ENCODE measurements at places on chromosomes 11 and 22.

- peak; percentile 53 for DNase-seq
These were observed 42.1 kb upstream of the ISX start for GRCh38 chr22:35023692-35024363.

DNA sequence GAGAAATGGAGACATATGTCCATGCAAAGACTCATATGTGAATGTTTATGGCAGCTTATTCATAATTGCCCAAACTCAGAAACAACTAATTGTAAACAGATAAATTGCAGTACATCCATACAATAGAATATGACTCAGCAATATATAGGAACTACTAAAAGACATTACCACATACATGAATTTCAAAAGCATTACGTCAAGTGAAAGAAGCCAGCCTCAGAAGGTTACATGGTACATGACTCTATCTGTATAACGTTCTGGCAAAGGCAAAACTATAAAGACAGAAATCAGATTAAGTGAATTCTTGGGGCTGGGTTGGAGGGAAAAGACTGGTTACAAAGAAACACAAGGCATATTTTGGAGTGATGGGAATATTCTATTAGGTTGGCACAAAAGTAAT is 7.2 kb downstream of the KCTD21 start:
- DNase-seq, result no peak

DNA sequence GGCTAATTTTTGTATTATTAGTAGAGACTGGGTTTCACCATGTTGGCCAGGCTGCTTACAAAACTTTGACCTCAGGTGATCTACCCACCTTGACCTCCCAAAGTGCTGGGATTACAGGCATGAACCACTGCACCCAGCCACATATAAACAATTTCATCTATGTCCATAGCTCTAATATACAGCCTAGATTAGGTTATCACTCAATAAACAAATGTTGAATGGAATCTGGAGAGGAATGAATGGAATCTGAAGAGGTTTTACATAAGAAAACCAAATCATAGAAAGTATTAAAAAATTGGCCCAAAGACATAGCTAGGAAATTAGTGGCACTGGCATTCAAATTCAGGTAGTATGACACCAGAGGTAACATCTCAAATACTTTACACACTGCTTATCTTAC is 1401.4 kb upstream of the TENM4 start:
- no peak for DNase-seq

DNA sequence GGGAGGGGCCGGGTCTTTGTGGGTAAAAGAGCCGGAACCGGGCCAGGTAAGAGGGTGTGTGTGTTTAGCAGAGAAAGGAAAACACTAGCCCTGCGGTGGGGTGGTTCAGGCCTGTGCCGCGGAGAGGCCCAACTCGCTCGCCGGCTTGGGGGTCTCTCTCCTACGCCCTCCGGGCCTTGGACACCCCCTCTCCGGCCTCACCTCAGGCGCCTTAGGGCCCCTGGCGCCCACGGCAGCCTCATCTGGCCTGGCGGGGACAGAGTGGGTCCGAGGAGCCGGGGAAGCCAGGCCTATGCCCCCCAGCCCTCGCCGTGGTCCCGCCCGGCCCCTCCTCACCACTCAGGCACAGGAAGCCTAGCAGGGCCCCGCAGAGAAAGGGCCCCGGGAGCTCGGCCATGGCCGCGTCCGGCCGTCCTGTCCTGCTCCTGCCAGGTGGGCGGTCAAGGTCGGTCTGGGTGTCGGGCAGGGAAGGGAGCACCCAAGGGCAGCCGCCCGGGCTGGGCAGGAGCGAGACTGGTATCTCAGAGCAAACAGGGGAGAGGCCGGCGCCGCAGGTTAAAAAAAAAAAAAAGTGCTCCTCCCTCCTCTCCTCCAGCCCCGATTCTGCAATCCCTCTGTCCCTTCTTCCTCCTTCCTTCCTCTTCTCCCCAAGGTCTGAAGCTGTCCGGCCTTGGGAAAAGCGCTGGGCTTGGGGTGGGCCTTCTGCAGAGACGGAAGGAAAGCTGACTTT is at the start of gene VSIG2:
VSIG2 (minus strand) TSS at position 515 of the 730 bp plus-strand sequence; CDS start at position 397, 118 bp downstream.
- no peak for DNase-seq

DNA sequence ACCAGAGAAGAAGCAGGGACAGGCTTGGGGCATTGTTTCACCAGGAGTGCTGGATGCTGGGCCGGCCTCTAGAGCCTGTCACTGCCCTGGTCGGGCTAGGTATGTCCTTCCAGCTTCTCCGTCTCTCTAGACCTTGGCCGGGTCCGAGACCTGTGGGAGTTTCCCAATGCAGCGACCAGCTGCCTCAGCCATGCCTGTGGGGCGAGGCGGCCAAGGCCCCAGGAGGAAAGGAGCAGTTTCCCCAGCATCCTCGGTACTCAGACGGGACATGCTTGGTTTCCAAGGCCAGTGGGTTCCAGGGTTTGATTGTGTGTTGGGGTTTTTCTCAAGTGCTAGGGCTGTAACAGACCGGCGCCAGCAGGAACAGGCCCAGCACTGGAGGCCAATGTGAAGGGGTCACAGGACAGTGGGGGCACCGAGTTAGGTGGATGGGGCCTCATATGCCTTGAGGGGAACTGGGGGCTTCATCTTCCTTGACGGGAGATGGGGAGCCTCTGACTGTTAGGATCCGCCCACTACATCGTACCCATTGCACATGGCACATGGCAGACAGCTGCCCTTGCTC is 339.0 kb downstream of the TBC1D22A start:
- no peak for DNase-seq

DNA sequence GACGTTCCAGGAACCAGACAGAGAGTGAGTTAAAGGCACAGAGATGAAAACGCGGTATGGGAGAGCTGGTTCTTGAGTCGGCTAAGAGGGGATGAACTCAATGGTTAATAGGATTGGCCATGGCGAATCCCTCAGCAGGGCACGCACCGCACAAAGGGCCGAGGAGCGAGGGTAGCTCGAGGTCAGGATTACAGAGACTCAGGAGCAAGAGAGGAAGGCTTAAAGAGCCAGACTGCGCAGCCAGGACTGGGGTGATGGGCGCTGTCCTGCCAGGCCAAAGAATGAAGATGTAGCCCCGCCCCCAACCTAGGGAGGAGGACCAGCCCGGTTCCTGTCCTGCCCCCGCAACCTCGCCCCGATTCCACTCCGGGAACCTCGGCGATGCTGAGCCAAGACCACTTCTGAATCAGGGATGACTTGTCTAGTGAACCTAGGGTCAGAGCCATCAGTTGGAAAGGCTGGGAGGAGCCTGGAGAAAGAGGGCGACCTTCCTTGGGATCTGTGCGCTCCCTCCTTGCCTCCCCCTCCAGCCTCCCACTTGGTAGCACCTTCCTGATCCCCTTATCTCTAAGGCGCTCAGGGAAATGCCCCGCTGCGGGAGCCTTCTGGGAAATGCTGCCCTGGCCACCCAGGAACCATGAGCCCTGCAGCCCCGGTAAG is at the start of gene PLEKHB1:
PLEKHB1 (plus strand) TSS at position 610 of the 660 bp plus-strand sequence; CDS start at position 638, 28 bp downstream.
- no peak for DNase-seq

- no peak for DNase-seq
These were observed 83.9 kb downstream of the AMOTL1 start for GRCh38 chr11:94851864-94852636.

GRCh38 chr11:720642-721246 is 14.7 kb downstream of the EPS8L2 start:
- no peak for DNase-seq

DNA sequence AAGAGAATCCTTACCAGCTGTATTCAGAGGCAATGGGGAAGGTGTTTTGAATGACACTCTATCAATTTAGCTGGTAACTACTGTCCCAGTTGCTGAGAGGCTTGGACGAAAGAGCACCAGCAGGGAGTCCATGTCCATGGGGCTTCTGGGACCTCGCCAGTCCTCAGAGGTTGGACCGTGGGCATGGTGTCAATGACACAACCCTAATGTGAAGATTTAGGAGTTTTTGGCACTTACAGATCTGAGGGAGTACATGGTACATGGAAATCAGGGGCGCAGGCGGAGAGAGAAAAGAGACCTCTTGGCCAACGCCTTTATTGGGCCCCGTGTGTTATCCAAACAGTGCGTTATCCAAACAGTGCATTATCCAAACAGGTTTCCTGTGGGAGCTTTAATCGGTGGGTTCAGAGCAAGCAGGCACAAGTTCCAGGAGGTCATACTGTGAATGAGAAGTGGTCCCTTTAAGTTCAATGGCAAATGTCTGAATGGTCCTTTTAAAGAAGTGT is 169.1 kb upstream of the B3GAT1 start:
- DNase-seq, result no peak

DNA sequence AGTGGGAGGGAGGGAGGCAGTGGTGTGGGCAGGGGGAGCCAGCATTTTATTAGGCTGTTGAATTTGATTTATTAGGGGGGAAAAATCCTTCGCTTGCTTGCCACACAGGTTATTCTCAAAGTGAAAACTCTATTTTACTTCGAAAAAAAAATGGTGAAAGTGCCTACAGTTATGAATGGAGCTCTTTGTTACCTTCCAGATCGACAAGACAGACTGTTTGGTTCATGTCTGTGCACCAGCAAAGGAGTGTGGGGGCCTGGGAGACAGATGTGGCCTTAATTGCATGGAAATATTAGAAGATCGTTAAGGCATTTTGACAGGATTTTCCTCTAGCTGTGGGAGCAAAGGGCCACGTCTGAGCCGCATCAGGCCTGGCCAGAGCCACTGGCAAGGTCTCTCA is 45.7 kb downstream of the FLI1 start:
- DNase-seq, result no peak

DNA sequence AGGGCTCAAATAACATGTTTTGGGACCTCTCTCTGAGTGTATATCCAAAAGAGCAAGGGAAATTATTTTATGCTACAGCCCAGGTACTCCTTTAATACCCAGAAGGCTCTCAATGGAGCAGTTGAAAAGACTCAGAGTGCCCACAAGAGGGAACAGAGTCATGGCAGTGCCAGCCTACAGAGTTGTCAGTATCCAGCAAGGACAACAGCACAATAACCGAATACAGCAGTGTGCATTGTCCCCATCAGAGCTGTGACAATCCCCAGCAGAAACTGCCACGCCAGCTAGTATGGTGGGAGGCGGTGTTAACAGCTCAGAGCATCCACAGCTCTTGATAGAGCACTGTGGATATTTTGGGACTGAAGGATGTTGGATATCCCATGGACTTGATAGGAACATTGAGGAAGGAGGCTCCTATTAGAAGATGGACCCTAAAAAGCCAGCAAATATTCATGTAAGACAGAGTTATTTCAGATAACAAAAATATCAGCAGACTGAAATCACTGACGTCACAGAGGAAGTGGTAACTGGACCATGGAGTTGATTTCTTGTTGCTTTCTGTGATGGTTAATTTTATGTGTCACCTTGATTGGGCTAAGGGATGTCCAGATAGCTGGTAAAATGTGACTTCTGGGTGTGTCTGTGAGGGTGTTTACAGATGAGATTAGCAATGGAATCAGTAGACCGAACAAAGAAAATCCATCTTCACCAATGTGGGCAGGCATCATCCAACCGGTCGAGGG is 17.7 kb upstream of the PAFAH1B2 start:
- DNase-seq, result no peak

GRCh38 chr22:21569459-21570170 is 2.1 kb downstream of the UBE2L3 start:
- DNase-seq, result no peak

DNA sequence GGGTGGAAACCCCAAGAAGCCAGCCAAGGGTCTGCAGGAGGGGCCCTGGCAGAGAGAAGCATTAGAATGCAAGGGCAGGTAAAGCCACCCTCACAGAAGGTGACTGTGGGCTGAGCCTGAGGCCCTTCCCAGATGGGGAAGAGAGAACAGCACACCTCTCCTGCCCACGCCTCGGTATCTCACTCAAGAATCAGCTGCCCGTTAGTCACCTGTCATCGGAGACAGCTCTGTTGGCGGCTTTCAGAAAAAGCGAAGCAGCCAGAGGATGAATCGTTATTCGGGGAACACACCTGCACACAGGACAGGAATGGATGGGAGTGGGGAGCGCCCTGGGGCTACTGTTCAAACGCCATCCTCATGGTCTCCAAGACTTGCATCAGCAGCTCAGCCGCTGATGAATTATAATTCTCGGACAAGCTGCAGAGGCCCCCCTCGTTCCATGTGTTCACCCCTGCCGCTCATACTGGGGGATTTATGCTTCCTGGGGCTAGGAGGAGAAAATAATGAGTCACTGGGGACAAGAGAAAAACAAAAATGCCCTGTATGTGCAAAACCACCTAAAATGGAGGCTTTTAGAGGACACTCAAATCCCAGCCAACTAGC is 21.6 kb upstream of the TMA7B start:
- peak; percentile 45 for DNase-seq

- DNase-seq, result no peak
These were observed 20.6 kb upstream of the EIF3M start for GRCh38 chr11:32562839-32563599.

GRCh38 chr11:1390569-1391164 is 933 bp downstream of the BRSK2 start:
- no peak for DNase-seq

- no peak for DNase-seq
These were observed 35.4 kb downstream of the CD82 start for GRCh38 chr11:44600839-44601383.

GRCh38 chr22:43471606-43472135 is 59.9 kb downstream of the MPPED1 start:
- DNase-seq, result no peak

GRCh38 chr22:50733521-50734342 is 4.3 kb upstream of the ACR start:
- no peak for DNase-seq

DNA sequence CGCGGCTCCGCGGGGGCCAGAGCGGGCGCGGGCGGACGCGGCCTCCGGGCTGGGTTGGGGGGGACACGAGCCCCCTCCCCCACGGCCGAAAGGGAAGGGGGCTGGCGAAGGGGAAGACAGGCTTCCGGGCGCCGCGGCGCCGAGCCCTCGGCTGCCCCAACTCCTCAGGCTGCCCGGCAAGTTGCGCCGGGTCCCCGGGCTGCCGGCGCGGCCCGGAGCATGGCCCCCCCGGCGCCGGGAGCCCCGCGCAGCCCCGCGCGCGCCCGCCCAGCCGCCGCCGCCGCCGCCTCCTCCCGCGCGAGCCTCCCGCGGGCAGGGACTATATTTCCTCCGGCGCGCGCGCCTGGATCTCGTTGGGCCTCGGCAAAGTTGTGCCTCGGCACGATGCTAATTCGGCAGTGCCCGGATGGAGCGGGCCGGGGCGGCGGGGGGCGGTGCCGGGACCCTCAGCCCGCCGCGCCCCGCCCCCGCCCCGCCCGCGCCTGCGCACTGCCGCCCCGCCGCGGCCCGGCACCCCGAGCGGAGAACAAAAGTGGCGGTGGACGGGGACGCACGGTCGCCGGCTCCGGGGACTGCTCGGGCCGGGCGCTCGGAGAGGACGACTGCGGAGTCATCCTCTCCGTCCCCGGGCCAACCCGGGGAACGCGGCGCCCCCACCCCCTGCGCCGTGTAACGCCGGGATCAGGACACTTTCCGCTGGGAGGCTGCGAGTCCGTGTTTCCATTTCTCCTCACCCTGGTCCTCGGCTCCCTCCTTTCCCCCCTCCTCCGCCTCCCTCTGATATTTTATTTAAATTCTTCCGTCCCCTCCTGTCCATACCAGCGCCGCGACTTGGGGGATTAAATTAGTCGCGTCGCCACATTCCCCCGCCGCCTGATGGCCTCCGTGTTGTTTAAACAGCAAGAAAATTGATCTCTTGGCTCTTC is at the start of gene PHF21B:
PHF21B (minus strand) TSS at position 400 of the 926 bp plus-strand sequence. CDS start 456 bp downstream, outside the sequence.
- DNase-seq, result no peak
